ENCODE measurements at places on chromosomes 7 and 10. TPM values are rescaled to one million over a fixed set of nuclear protein-coding genes. Genes with fewer than 3 reads are reported as not detected.

PAX4 gene
- total RNA-seq = 1.0 TPM

TUBB8 gene
- total RNA-seq = not detected

ASAH2B gene
- 9.3 TPM for total RNA-seq

PRTFDC1 gene
- 11.4 TPM for total RNA-seq

HOXA9 gene
- 96.1 TPM for total RNA-seq

ASZ1 gene
- total RNA-seq = not detected

OR6V1 gene
- not detected for total RNA-seq

C10orf62 gene
- total RNA-seq = not detected

TCAF1 gene
- 22.4 TPM for total RNA-seq
